ENCODE measurements at places on chromosomes 7 and 10.

- no peak for DNase-seq
Measured at GRCh38 chr7:124783271-124783670, 17.7 kb upstream of the GPR37 start.

DNA sequence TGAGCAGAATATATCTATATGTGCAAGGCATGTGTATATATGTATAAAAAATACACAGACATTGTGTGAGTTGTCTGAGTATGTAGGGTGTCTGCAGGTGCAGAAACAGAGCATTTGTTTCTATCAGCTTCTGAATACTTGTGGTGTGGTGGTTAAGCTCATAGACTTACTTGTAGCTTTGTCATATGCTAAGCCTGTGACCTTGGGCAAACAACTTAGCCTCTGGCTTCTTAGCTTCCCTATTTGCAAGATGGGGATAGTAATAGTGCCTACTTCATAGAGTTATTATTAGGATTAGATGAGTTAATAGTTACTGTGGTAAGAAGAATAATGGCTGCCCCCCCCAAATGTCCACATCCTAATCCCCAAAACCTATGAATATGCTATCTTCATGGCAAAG lies 28.2 kb upstream of the PAX2 start:
- no peak for DNase-seq

- DNase-seq, result no peak
Measured at GRCh38 chr10:74436523-74437170, 285.6 kb downstream of the ADK start.

- DNase-seq, result no peak
Measured at GRCh38 chr10:119365773-119366599, 158.6 kb downstream of the GRK5 start.

DNA sequence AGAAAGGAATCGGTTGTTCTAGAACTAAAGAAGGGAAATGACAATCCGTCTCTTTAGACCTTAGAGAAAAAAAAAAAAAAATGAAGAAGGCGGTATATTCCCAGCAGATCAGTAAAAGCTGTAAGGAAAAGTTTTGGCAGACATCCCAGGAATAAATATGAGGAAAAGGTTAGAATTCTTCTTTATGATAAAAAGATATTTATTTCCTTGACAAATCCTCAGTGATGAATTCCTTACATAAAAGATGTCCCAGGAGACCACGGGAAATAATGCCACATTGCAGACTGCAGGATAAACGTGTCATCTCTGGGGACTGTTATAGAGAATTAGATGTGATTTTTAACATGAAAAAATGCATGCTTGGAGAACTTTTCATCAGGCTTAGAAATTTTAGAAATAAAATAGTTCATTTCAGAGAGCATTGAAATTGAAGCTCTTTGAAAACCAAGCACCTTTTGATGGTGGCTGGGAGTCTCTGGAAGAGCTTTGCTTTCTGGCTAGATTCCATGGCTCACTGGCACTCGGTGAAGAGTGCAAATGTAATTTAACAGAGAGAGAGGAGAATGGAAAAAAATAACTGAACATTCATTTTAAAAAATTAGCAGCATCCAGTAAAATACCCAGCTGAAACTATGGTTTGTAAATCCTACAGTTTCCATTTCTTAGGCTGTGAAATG lies 98.2 kb downstream of the PRPF18 start:
- no peak for DNase-seq

DNA sequence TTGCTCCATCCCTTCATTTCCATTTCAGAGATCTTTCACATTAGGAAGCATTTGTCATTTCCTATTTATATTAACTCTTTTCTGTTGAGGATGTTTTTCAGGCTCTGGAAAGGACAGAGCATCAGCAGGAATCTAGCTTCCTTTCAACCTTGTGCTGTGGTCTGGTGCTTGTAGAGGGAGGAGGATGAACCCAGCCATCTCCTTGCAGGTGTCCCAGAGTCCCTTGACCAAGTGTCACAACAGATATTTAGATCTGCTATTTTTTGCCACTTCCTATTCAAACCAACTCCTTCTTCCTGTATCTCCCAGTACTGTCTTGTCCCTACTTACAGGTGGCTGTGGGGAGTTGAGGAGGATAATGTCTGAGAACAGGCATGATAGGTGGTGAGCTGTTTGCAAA lies 742.8 kb downstream of the GRID1 start:
- no peak for DNase-seq

DNA sequence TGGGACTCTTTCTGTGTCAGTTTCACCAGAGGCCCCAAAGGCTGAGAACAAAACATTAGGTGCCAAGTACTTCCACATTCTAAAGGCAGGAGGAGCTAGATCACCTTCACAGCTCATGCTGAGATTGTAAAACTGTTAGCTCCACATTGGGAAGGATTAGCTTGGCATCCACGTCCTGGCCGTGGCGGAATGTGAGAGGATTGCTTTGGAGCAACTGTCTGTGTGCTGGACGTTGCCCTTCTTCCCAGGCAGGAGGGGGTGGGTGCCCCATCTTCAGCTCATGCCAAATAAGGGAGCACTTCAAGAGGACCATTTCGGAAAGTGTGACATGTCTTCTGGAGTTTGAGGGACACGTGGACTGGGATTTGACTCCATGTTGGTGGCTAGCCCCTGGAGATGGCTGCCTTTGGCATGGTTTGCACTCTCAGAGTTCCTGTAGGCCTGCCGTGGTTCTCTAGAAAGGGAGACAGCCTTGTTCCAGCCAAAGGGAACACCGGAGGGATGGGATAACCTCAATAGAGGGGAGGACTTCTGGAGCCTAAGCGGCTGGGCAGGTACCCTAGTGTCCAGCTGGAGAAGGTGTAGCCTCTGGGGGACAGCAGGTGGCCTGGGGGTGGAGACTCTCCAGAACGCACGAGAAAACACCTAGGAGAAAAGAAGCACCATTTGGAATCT lies 19.9 kb upstream of the FMC1 start:
- no peak for DNase-seq

DNA sequence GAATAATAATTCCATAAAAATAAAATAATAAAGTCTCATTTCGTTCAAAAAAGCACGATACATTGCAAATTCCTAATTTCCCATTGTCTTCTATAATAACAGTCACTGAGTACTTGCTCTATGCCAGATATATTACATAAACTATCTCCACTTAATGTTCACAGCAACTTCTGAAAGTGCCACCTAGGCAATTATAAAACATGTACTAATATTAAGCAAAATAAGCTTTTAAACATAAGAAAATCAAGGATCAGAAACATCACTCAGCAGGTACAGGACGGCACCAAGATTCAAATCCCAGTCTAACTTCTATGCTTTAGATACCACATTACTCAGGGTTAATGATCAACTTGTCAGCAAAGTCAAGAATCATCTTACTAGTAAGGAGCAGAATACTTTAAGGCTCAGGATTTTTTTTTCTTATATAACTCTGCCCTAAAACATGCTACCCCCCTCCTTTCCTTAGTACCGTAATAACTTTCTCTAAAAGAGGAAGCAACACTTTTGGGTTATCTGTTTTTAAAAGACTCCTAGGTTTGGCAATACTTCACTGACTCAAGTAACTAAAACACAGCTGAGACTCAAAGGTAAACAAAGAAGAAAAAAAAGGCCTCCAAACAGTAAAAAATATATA lies 51.3 kb downstream of the USP6NL start:
- DNase-seq, result no peak

DNA sequence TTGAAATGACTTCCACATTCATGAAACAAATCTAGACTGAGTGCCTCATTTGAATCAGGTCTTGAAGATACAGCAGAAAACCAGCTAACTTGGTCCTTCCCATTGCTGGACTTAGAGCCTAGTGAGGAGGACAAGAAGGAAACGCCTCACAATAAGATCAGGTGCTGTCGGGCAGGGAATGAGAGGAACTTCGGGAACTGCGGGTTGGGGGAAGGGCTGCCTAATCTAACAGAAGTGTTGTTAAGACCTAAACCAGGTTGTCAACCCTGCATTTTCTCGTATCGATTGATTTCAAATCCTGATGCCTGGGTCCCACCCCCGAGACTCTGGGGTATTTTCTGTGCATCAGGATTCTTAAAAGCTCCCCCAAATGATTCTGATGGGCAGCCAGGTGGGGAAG lies 26.3 kb downstream of the MACROH2A2 start:
- no peak for DNase-seq

DNA sequence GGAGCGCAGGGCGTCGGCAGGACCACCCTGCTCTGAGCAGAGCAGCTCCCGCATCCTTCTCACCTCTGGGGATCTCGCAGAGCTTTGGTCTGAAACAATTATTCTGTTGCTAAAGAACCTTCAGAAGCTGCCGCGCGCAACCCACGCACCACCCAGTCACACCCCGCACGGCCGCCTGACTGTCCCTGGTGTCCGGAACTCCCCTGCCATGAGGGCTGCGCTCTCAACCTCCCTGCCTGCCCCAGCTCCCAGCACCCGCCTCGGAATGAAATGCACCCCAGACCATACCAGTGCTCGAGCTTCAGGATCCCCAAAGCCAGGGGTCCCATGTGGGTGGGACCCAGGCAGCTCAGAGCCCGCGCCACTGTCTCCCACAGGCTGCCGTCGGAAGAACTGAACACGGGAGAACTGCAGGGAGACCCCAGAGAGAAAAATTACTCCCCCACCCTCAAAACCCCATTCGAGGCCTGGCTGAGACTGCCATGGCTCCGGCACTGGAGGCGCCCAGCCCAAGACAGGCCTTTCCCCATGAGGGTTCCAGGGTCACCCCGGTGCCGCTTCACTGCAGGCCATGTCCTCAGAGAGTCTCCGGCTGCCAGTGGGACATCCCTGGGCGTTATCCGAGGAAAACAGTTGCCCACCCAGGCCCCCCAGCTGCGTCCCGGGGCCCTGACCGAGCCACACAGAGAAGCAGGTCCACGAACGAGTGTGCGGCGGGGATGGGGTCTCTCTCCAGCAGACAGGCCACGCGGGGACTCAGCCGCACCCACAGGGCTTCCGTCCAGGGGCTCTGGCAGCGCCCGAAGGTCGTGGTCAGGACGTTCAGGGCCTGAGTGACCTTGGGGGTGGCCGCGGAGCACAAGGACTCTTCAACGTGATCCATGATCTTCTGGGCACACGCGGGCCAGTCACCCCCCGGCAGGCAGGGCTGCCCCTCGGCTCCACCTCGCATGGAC lies 12.1 kb downstream of the BRAT1 start:
- no peak for DNase-seq

GRCh38 chr7:155431711-155432110 lies 26.2 kb upstream of the EN2 start:
- DNase-seq, result no peak

DNA sequence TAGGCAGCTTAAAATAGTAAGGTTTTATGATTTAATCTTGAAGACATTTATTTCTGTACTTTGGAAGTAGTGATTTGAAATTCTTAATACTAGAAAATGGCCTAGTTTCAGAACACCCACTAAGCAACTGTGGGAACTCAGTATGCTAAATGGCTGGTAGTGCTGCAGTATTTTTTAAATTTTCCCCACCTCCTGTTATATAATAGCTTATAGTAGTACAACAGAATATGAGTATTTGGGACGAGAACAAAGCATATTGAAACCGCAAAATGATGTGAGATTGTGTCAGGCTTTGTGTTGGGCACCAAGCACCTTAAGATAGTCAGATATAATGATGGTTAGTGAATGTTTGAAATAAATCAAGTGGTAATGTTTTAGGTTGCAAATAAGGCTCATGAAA lies 8.1 kb downstream of the SHOC2 start:
- no peak for DNase-seq

DNA sequence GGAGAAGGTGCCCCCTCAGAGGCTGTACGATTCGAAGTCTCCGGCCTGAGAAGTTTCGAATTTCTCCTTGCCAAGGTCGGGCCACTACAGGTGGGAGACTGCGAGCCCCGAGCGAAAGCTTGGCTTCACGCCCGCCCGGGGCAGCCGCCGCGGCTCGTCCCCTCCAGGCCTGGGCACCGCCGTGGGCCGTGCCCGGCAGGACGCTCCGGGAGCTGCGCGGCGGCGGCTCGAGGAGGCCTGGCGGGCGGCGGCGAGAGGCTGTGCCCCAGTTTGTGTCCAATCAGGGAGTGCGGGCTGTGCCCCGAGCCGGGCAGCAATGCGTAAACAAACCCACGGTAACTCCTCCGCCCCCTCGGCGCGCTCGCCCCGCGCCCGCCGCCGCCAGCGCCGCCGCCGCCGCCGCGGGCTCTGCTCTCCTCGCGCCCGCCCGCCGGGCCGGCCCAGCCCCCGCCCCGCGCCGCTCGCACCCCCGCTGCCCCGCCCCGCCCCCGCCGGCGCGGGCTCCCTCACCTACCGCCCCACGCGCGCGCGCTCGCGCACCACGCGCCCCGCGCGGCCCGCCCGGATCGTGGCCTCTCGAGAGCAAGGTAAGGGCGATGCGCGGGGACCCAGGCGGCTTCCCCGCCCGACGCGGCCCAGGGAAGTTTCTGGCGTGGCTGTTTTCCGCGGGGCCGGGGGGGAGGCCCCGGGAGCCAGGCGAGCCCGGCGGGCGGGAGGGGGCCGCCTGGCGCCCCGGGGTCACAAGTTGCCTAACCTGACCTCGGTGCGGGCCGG lies 57.8 kb upstream of the PCGF5 start:
- peak; percentile 48 for DNase-seq

- no peak for DNase-seq
Measured at GRCh38 chr10:97071496-97071895, 114.3 kb downstream of the SLIT1 start.

DNA sequence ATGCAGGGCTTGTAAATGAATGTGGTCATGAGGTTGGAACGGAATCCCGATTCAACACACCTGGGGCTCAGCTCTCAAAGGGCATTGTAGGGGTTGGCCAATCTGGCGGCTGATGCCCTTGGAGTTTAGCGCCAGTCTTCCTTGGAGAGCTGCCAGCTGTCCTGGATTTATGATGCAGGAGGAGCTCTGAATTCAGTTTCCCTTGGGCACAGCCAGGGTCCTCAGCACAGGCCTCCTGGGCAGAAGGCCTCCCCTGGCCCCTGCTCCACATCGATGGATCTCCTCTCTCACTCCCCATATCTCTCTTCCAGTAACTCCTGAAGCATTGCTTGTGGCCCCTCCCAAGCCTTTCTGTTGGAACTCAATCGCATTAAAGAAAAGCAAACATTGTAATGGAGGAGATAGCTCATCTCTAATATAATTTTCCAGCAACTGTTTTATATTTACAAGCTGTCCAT lies 985 bp upstream of the CYTH3 start:
- no peak for DNase-seq

- no peak for DNase-seq
Measured at GRCh38 chr10:128542659-128543058, 416.4 kb upstream of the MKI67 start.

GRCh38 chr7:134018306-134018705 lies 108.8 kb upstream of the LRGUK start:
- DNase-seq, result no peak

DNA sequence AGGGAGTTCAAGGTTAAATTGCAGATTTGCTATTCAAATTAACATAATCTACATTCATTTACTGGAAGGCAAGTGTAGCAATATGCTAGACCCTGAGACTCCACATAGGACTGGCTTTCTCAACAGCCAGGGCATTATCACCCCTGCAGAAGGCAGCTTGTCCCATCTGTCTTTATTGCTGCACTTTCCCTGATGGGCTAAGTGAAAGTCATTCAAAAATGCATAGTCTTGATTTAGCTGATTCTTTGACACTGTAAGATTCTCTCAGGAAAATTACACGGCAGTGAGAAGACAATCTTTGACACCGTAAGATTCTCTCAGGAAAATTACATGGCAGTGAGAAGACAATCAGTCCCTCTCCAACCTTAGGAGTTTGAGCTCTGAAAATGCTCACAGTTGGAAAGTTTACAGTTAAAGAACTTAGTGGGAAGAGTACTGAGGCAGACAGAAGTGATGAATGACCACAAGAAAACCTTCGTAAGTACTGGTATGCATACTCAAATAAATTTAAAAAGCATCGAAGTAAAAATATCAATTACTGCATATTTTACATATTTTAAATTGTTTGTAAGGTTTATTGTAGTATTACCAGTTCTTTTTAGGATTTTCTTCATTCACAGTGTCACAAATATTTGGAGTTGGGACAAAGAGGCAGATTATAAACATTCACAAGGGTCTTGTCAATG lies 88.9 kb downstream of the RAPGEF5 start:
- no peak for DNase-seq

GRCh38 chr7:70700055-70700940 lies 431.6 kb upstream of the GALNT17 start:
- no peak for DNase-seq
